Diencephalon (tissue), 1 donor: ENCODE measurements at places on chromosomes 12 and 14. TPM values are rescaled to one million over a fixed set of nuclear protein-coding genes. Genes with fewer than 3 reads are reported as not detected.

OTX2 gene
- 17.1 TPM for total RNA-seq

LPAR5 gene
- total RNA-seq, result 1.2 TPM

DNAI7 gene
- 12.0 TPM for total RNA-seq

PGF gene
- total RNA-seq, result 2.8 TPM

ACRBP gene
- total RNA-seq, result 0.46 TPM

KERA gene
- 0.23 TPM for total RNA-seq

TMCC3 gene
- total RNA-seq, result 17.1 TPM

SIRT4 gene
- total RNA-seq, result 3.0 TPM

ADCY6 gene
- total RNA-seq, result 35.5 TPM

ACSM4 gene
- not detected for total RNA-seq

ADAM21 gene
- 0.69 TPM for total RNA-seq

TMEM120B gene
- 8.5 TPM for total RNA-seq

ESPL1 gene
- total RNA-seq, result 2.5 TPM

SERPINA3 gene
- total RNA-seq, result 2.5 TPM

ARMH4 gene
- total RNA-seq, result 56.1 TPM

CISTR gene
- total RNA-seq, result not detected

SERPINA9 gene
- total RNA-seq, result not detected

PABPN1 gene
- 92.3 TPM for total RNA-seq

MANSC4 gene
- not detected for total RNA-seq

FGD4 gene
- 71.3 TPM for total RNA-seq

TOMM20L gene
- total RNA-seq, result not detected

ORAI1 gene
- 3.9 TPM for total RNA-seq

NXPH4 gene
- total RNA-seq, result 4.4 TPM

SPIC gene
- not detected for total RNA-seq

TMEM63C gene
- total RNA-seq, result 12.7 TPM

ACIN1 gene
- total RNA-seq, result 91.8 TPM

RASSF9 gene
- 7.2 TPM for total RNA-seq

SRGAP1 gene
- total RNA-seq, result 24.7 TPM

PNMA1 gene
- 145 TPM for total RNA-seq

CFL2 gene
- total RNA-seq, result 61.8 TPM

POTEG gene
- total RNA-seq, result not detected

PLEKHD1 gene
- total RNA-seq, result 0.23 TPM

CALM1 gene
- total RNA-seq, result 1,218 TPM

FAM181A gene
- 6.7 TPM for total RNA-seq

SCN8A gene
- 74.3 TPM for total RNA-seq

SPATA7 gene
- total RNA-seq, result 75.2 TPM

SRRM4 gene
- 11.5 TPM for total RNA-seq

USP15 gene
- 108 TPM for total RNA-seq

TCL1B gene
- not detected for total RNA-seq

BBS10 gene
- total RNA-seq, result 35.5 TPM

SLC38A2 gene
- 174 TPM for total RNA-seq

TRAFD1 gene
- 40.6 TPM for total RNA-seq

MAP1LC3B2 gene
- 2.1 TPM for total RNA-seq

CACNB3 gene
- total RNA-seq, result 45.2 TPM

HCAR3 gene
- not detected for total RNA-seq

DCP1B gene
- total RNA-seq, result 9.7 TPM

RNU4-1 gene
- under 0.01 TPM for total RNA-seq

KLRK1 gene
- 0.92 TPM for total RNA-seq

C1R gene
- total RNA-seq, result 6.7 TPM

EGLN3 gene
- 14.3 TPM for total RNA-seq

YEATS4 gene
- 31.1 TPM for total RNA-seq

CLEC12A gene
- 0.23 TPM for total RNA-seq
